ENCODE measurements at places on chromosomes 5 and 9.

- DNase-seq: no peak
These were observed 292.7 kb downstream of the RAB3C start for GRCh38 chr5:58875599-58875998.

DNA sequence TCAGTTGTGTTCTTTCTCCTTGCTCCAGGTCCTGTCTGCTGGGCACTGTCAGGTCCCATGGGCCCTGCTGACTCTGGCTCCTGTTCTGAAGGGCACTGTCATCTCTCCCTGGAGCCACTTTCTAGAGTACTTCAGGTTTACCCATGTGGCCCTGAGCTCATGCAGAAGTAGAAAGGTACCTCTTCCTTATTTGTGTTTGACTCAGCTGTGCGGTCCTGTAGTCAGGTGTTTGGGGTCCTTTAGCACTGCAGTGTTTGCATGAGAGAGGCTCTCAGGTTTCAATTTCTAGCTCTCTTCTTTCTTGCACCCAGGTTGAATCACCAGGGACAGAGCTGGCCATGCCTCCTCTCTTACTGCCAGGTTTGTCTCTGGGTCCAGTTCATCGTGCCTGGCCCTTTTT lies 71.5 kb downstream of the HSPA4 start:
- no peak for DNase-seq

DNA sequence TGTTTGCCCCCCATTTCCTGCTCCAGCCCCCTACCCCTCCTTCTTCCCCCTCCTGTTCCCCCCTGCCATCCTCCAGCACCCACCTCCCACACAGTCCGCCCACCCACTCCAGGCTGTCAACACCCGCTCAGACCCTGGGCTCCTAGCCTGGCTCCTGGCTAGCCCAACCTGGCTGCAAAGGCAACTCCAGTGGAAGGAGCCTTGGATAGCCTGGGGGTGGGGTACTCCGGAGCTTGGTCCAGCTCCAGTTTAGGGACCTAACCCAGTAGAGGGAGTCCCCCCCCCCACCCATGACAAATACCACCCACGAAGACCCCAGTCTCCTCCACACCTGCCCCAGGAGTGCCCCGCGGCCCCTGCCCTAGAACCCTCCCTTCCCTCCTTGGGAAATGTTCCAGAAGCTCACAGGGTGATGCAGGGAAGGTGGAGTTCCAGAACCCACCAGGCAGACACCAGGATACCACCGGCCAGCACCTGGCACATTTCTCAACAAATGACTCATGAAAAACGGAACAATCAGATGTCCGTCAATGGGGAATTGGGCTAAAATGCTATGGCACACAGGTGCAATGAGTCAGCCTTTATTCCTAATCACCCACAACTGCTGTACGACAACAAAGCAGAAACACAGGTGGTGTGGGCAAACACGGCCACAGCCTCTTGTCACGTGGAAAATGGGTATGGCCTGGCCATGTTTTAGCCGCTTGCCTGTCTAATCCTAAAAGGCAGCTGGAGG lies 901 bp upstream of the SLC12A7 start:
- peak; percentile 29 for DNase-seq

- no peak for DNase-seq
These were observed 53.5 kb downstream of the RGS3 start for GRCh38 chr9:113516840-113517577.

DNA sequence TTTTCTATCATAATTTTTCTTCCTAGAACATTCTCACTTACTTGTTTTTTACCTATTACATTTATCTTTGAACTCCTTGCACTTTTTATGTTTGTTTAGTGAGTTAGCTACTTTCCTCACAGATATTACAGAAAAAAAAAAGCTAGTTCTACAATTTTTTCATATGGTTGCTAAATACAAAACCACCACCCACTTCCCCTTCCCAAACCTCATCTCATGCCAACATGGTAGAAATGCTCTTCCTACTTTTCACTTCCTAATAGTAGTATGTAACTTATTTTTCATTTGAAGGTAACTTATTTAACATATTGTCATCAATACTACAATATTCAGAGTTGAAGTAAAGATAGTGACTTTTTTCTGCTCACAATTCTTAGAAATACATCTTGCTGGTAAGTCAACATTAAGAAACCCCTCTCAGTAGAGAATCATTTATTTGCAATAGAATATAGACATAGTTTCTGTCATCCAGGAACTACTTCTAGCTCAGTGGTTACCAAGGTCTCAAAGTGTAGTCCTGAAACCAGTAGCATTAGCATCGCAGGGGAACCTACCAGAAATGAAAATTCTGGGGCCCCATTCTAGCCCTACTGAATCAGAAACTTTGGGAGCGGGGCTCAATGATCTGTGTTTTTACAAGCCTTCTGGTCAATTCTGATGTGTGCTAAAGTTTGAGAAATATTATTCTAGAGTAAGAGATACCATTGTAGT lies 1124.6 kb downstream of the DTWD2 start:
- no peak for DNase-seq

Data from LoVo (cell line).